ENCODE measurements at places on chromosomes 7 and 10.

GRCh38 chr7:137579913-137580640 lies 236.5 kb upstream of the PTN start:
- no peak for DNase-seq

- DNase-seq, result no peak
These were observed 102.4 kb downstream of the GATA3 start for GRCh38 chr10:8156918-8157317.

- DNase-seq, result no peak
These were observed 19.8 kb downstream of the CNTNAP2 start for GRCh38 chr7:146136357-146136875.

GRCh38 chr7:35971133-35971891 lies 170.5 kb downstream of the SEPTIN7 start:
- DNase-seq, result peak; percentile 46

- no peak for DNase-seq
These were observed 39.3 kb downstream of the SPDYE5 start for GRCh38 chr7:75531359-75531821.

GRCh38 chr7:34064519-34065158 lies 159.3 kb downstream of the BMPER start:
- no peak for DNase-seq

- DNase-seq, result peak; percentile 2
These were observed 219.6 kb downstream of the ELFN1 start for GRCh38 chr7:1889556-1890181.

- no peak for DNase-seq
These were observed 40.8 kb downstream of the PRPS1L1 start for GRCh38 chr7:17986851-17987250.

DNA sequence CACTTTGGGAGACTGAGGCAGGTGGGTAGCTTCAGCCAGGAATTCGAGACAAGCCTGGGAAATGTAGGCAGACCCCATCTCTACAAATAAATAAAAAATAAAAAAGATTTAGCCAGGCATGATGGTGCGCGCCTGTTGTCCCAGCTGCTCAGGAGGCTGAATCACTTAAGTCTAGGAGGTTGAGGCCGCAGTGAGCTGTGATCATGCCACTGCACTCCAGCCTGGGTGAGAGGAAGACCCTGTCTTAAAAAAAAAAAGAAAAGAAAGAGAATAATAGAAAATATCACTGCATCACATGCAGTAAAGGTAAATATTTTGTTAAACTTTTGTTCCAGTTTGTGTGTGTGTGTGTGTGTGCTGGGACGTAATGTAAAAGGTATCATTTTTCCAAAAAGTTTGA lies 3.0 kb downstream of the STRIP2 start:
- no peak for DNase-seq

GRCh38 chr10:110774069-110775019 lies 97.4 kb upstream of the PDCD4 start:
- peak; percentile 3 for DNase-seq

DNA sequence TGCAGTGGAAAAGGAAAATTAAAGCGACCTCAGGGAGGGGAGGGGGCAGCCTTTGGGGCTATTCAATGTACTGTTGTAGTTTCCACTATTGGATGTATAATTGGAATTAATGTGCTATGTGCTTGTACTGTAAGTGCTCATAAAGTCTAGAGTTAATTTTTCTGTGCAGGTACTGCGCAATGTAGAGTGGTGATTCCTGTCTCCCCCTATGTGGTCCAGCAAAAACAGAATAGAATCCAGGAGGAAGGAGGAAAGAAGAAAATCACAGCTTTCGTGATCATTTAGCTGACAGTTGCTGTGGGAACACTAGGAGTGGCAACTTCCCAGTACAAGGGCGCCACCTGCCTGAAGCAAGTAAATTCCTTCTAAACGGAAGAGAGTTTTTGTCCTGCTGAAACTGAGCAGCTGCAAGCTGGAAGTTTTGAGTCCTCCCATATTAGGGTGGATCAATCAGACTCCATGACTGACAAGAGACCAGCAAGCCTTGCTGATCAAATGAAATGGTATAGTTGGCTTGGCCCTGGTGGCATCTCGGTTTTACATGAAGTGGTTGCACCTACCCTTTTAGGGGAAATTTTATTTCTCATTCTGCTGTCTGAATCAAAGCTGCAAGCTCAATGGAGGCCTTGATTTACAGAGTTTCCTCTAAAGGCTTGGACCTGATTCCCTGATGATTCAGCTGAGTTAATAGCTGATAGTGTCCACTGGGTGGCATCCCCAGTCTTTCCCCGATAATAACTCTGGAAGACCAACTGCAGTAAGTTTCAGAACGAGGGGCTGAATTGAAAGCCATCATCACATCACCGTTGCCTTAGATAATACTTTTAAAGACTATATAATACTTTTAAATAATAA lies 299.8 kb downstream of the HGF start:
- peak; percentile 50 for DNase-seq

GRCh38 chr10:28250782-28251181 lies 52.1 kb downstream of the MPP7 start:
- DNase-seq, result peak; percentile 51

GRCh38 chr10:66844176-66844942 lies 81.5 kb upstream of the LRRTM3 start:
- no peak for DNase-seq

GRCh38 chr7:134905375-134905774 lies 80.9 kb upstream of the AGBL3 start:
- DNase-seq, result peak; percentile 73

- DNase-seq, result no peak
These were observed 16.4 kb downstream of the PARD3 start for GRCh38 chr10:34798654-34799053.

DNA sequence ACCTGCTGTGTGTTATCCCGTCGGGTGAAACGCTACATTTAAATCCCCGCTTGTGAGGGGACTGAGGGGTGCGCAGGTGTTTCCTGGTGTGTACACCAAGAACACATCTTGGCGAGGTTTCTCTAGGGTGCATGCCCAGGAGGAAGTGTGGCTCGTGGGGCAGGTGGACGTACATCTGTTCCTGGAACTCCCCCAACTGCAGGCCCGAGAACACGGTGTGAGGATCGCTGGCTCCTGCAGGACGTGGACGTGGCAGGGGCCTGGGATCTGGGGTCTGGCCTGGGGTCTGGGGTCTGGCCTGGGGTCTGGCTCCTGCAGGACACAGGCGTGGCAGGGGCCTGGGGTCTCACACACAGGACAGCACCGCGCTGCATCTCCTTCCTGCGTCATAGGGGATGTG lies 10.1 kb downstream of the KNDC1 start:
- DNase-seq, result no peak

GRCh38 chr10:27746397-27747095 lies 927 bp upstream of the MKX start:
- no peak for DNase-seq

GRCh38 chr7:135117096-135117495 lies 30.8 kb upstream of the TMEM140 start:
- no peak for DNase-seq

DNA sequence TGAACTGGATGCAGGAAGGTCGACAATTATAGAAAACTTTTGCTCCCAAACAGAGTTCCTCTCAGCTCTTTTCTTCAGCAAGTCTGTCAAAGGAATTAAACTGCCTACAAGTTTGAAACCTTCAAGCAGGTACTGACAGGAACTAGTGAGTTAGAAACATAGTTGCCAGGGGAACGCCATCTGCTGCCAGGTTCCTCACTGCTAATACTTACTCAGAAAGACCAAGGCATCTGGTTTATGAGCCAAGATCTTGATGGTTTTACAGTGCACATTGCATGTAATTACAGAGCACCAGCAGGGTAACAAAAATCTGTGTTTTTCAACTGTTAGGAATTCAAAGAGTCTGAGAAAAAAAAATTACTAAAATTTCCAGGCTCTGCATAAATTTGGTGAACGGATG lies 300.0 kb upstream of the NRG3 start:
- DNase-seq, result no peak

DNA sequence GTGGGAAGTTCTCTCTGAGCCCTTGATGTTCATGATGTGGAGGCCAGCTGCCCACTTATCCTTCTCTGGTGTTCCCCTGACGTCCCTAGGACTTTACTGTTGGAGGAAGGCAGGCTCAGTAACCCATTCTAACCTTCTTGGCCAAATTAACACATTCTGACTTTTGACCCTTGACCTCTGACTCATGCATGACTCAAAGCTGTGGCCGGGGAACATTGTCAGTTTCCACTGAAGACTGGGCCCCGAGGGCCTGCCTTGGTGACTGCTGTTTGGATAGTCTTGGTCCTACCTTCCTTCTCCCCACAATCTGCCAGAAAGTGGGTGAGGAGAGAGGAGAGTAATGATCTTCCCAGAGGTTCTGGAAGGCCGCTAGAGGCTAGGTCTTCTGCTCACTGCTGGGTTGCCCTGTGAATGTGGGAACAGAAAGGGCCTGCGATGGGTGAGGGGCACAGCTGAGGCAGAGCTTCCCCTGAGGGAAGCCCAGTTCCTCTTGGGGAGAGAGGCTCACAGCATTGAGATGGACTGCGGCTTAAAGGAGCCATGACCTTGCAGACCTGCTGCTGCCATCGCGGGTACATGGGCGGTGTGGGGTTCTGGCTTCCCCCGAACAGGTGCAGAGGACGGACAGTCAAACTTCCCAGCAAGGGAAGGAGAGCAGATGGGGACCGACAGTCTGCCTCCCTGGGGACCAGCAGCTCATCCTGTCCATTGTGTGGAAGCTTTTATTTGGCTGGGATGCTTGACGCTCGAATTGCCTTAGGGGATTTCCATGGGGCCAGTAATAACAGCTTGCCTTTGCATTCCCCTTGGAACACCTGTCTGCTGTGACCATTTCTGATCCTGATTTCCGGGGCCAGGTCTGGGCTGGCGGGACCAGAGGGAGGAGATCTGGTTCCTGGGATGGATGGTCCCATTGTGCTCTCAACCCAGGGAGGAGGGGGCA lies 43.8 kb downstream of the ADAMTS14 start:
- DNase-seq, result peak; percentile 77

DNA sequence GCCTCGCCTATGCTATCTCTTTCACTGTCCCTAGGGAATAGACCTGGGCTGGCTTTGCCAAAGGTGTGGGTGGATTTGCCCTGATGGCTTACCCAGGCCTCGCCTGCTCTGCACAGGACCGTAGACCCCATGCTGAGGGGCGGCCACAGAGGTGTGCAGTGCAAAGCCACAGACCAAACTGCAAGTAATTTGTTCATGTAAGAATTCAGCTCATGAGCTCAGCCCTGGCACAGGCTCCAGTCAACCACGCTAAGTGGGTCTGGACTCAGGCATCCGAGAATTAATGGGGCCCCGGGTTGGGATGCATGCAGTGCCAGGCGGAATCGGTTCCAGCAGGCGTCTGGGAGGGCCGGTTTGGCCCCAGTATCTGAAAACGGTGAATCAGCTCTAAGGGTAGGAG lies 445.2 kb downstream of the DNAJB6 start:
- DNase-seq, result no peak

DNA sequence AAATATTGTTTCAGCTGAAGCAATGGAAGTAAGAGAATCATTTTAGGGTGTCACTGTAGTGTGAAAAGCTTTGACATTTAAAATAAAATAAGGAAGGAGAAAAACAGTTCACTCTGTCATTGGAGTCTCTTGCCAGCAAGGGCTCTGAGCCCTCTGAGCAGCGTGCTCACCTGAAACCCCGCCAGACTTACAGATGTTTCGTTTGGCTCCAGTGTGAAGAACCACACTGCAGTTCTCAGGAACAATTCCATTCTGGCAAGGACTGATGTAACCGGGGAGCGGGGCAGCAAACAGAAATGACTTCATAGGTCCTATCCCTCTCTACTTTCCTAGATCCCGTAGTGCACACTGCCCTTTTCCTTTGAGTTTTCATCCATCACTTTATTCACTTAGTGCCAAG lies 164.3 kb downstream of the CELF2 start:
- no peak for DNase-seq

- no peak for DNase-seq
These were observed 1104.2 kb upstream of the LRRN3 start for GRCh38 chr7:109986701-109987100.

- no peak for DNase-seq
These were observed 32.1 kb downstream of the MARCHF5 start for GRCh38 chr10:92323079-92323478.

- peak; percentile 53 for DNase-seq
These were observed 892 bp downstream of the CRHR2 start for GRCh38 chr7:30681331-30681797.

GRCh38 chr10:69374242-69374641 lies 42.5 kb downstream of the TACR2 start:
- DNase-seq, result no peak

DNA sequence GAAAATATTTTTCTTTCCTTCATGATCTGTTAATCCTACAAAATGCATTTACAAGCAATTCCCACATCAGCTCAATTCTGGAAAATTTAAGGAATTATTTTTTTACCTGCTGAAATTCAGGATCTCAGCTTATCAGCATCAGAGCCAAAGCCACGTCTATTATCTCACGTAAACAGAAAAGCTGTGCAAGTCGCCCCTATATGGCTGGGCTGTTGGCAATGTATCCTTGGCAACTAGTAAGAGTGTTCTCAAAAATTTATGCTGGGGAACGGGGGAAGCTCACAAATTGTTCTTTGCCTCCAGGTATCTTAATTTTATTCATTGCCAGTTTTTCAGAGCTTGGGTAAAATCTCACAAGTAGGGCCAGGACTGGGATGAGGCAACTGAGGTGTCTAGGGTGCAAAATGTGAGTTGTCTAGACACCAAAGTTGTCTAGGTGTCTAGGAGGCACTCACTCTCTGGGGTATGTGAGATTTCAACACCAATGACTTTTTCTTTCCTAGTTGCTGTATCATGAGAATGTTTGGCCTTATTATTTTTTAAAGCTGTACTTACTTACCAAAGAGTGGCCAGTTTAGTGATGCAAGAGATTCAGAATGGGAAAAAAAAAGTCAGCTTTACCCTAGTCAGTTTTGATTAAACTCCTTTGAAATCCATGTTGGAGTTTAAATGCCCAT lies 5.1 kb downstream of the GSTO2 start:
- no peak for DNase-seq

DNA sequence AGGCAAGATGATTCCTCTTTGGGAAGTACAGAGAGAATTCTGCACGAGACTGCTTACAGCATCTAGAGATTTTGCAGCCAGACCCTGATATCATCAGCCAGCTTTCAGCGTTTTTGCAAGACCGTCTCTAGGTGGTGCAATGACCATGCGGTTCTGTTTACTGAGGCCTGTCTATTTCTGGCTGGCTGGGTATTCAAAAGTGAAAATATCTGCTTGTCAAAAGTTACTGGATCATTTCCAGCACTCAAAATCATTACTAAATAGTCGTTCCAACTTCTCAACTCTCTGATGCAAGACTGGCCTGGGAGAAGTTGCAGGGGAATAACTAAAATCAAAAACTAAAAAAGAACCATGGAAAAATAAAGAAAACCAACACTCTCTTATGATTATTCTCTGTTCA lies 240.1 kb downstream of the ELMO1 start:
- DNase-seq, result peak; percentile 83
